ENCODE measurements at places on chromosomes 3 and 15. TPM values are rescaled to one million over a fixed set of nuclear protein-coding genes. Genes with fewer than 3 reads are reported as not detected.

DNA sequence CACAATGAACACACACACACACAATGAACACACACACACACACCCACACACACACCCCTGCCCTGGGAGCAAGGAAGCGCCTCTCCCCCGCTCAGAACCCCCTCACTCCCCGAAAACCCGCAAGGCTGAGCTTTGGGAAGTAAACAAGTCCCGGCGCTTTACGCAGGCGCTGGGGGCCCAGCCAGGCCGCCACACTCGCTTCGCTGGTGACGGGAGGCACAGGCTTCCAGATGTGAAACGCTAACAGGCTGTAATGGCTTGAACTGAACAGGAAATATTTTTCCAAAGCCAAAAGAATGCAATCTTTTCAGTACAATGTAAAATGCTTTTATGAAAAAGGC lies 122.7 kb upstream of the IGF1R start:
- no peak for DNase-seq

GRCh38 chr3:37993820-37994638 lies 3.4 kb downstream of the VILL start:
- peak; percentile 88 for DNase-seq

GRCh38 chr3:174216946-174217718 lies 642.0 kb upstream of the NAALADL2 start:
- no peak for DNase-seq

Gene NAA50
- total RNA-seq: 180 TPM

Gene INKA1
- 2.4 TPM for total RNA-seq

DNA sequence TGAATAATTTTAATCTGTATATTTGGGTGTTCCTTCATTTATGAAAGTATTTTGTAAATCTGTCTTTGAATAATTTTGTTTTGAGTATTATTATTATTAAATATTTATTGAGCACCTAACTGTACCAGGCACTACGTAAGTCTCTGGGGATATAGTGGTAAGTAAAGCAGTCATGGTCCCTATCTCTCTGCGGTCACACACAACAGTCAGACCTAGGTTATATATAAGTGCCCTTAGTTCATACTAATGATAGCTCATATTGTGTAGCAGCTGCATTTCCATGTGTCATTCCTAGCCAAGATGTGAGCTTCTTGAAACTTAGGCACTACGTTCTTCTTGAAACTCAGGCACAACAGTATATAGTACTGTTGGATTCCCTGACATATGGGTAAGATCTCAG lies 12.4 kb downstream of the NKTR start:
- DNase-seq: no peak

- no peak for DNase-seq
Observed at GRCh38 chr3:58526515-58526957, 10.5 kb downstream of the ACOX2 start.

GRCh38 chr3:158181096-158181495 lies 71.2 kb downstream of the RSRC1 start:
- DNase-seq: no peak

DNA sequence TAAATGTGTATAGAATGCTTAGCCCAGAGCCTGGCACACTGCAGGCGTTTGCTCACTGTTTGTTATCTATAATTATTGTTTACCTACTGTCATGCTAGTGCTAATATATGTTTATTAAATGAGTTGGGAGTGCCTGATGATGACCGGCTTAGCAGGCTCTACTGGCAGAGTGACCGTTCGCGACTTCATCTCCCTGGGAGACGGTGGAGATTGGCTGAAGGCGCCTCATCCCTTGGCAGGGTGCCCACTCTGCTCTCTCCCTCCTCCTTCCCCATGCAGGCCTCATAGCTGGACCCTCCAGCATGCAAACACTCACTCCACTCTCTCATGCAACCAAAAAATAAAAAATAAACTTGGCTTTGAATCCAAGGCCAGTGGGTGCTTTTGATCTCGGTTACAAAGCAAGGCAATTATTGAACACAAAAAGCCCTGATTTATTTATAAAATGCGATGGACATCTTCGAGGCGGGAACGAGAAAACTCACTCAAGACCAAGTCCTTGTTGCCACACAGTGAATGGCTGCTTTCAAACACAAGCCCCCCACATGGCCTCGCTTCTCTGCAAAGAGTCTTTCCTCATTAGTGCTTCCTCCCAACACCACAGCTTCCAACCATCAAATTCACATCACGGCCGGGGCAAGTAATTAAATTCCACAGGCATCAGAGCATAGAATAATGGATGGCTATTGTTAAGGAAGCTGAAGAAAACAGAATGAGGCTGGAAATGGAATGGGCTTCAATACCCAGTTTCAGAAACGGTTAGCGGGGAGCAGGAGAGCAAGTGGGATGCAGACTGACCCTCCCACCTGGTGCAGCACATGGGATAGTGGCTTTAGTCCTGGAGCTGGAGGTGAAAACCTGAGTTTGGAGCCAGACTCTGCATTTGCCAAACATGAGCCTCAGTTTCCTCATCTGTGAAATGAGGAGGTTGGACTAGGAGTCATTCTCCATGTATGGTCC lies 135.7 kb upstream of the RAD18 start:
- DNase-seq: no peak

DNA sequence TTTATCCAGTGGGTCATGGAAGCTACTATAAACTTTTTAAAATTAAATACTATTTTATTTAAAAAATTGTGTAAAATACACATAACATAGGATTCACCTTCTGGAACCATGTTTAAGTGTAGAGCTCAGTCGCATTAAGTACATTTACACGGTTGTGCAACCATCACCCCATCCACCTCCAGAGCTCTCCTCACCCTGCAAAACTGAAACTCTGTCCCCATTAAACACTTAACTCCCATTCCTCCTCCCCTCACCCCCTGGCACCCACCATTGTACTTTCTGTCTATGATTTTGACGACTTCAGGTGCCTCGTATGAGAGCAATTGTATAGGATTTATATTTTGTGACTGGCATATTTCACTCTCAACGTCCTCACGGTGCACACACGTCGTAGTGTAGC lies 70.7 kb downstream of the APBA2 start:
- no peak for DNase-seq

DNA sequence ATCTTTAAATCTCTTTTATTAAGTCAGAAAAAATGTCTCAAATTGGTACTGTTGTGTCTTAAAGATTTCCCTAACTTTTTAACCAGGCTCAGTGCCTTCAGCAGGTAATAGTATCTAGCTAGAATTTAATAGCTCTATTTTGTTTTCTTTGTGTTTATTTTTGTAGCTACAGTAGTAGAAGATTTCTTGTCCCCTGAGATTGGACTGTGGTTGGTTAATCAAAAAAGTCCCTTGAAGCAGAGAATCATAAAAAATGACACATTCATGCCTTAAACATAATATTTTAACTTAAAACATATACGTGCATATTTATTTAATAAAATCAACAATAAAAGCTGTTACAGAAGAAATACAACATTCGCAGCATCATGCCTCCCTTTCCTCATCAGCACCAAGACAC lies 102.8 kb downstream of the EEFSEC start:
- DNase-seq: no peak

- DNase-seq: no peak
Observed at GRCh38 chr15:82977076-82977475, 8.9 kb upstream of the RAMAC start.

DNA sequence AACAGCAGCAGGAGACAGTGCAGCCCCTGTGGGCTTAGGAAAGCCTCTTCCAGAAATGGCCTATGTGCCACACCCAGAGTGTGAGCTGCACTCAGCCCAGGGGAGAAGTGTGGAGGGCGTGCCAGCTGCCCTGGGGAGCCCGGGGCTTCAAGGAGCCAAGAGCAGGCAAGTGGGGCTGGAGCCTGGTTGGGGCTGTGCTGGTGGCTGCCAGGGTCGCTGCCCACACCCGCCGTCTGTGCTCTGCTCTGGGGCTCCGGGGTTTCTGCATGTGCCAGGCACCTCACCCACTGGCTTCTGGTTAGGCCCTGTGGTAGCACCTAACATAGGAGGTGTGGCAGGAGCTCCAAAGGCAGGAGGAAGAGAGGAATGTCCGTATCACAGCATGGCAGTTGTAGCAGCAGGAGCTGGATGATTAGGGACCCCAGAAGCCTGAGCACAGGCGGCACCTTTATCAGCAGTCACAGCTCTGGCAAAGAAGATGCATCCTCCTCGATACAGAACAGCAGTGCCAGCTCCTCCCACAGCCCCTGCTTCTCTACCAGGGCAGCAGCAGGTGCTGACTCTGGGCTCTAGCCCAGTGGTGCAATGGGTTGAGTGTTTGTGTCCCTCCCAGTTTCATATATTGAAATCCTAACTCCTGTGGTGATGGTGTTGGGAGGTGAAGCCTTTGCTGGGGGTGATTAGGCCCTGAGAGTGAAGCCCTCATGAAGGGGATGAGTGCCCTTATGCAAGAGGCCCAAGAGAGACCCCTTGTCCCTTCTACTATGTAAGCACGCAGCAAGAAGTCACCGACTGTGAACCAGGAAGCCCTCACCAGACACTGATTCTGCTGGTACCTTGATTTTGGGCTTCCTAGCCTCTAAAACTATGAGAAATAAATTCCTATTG lies 70.0 kb upstream of the KLF13 start:
- DNase-seq: no peak

Gene ARHGEF26
- 1.8 TPM for total RNA-seq

DNA sequence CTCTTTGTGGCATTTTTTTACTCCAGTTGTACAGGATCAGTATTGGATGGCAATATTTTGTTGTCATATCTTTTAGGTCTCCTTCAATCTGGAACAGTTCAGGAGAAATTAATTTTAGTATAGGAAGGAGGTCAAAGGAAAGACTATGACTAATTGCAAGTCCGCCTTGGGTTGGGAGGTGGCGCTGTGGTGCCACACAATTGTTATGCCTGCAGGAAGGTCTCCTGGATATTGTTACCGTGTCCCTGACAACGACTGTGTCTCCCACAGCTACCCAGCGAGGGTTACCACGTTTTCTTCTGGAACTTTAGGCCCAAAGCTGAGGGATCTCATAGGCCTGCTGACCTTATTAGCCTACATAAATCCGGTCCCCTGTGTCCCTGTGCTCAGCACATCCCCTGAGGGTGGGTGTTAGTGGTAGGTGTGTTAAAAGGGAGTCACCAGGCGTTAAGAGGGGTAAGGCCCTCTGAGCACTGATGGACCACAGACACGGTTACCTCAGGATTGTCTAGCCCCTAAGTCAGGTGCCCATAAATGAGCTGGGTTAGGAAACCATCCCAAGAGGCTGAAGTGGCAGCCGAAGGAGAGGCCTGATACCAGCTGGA lies 31.5 kb downstream of the KCNAB1 start:
- DNase-seq: peak; percentile 45

DNA sequence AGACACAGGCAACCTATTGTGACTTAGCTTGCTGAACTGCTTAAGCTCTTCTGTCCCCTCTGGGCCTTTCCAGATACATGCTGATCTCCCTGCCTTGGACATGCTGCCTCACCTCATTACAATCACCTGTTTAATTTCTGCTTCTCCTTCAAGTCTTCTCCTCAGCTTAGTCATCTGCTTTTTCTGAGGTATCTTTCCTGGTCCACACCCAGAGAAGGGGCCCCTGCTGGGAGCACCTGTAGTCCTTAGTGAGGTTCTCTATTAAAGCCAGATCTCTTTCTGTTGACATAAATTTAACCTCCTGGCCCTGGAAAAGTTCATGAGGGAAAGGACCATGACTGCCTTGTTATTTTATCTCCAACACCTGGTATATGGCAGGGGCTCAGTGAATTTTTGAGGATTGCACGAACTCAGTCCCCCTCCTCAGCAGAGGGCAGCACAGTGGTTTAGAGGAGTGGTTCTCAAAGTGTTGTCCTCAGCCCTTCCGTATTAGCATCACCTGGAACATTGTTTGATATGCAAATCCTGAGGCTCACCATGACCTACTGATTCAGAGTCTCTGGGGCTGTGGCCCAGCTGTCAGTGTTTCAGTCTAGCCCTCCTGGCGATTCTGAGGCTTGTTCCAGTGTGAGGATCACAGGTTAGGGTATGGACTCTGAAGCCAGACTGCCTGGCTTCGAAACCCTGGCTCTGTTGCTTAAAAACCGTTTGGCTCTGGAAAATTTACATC lies 12.7 kb downstream of the COL6A6 start:
- DNase-seq: no peak

DNA sequence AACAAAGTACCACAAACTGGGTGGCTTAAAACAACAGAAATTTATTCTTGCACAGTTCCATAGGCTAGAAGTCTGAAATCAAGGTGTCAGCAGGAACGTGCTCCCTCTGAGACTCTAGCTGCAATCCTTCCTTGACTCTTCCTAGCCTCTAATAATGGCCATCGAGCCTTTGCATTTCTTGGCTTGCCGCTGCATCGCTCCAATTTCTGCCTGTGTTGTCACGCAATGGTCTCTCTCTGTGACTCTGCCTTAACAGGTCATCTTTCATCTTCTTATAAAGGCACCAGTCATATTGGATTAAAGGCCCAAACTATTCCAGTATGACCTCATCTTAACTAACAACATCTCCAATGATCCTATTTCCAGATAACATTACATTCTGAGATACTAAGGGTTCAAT lies 61.0 kb upstream of the FNDC3B start:
- no peak for DNase-seq

Gene ADCY5
- 4.4 TPM for total RNA-seq

- DNase-seq: no peak
Observed at GRCh38 chr3:56938530-56938929, 121.9 kb upstream of the SPATA12 start.

- DNase-seq: no peak
Observed at GRCh38 chr3:107465064-107465631, 57.6 kb upstream of the BBX start.

Gene POTEB2
- total RNA-seq: not detected

GRCh38 chr3:179082416-179082815 lies 10.8 kb upstream of the ZMAT3 start:
- DNase-seq: no peak

Gene KBTBD12
- total RNA-seq: 25.0 TPM

Gene SKOR1
- total RNA-seq: 0.48 TPM

Gene BDH1
- total RNA-seq: 47.6 TPM

GRCh38 chr3:80408030-80408721 lies 640.4 kb upstream of the ROBO1 start:
- no peak for DNase-seq

DNA sequence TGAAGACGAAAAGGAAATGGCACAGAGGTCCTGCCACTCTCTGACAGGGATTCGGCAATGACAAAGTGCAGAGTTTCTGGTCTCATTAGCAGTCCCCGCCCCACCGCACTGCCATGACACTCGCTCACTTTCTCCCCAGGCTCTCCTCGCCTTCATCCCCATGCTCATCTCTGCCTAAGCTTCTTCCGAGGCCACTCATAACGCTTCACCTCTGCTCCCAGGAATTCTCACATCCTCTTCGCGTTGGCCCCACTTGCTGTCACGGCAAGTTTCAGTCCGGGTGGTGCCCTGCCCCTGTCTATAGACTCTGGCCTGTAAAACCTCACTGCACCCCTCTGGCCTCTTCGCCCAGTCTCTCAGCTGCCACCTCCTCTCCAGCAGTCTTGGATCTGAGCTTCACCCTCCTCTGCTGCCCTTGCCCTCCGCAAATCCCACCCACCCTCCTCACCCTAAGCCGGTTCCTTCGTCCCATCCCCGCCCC lies 654 bp downstream of the RUBCN start:
- peak; percentile 18 for DNase-seq

GRCh38 chr15:92690395-92690794 lies 34.8 kb upstream of the FAM174B start:
- DNase-seq: no peak

- DNase-seq: no peak
Observed at GRCh38 chr3:37619568-37619967, 242.1 kb upstream of the CTDSPL start.

Data from psoas muscle (tissue), 8 donors.